ENCODE measurements at places on chromosomes 3 and 15.

- no peak for DNase-seq
Observed at GRCh38 chr3:127587876-127588275, 2.7 kb downstream of the TPRA1 start.

DNA sequence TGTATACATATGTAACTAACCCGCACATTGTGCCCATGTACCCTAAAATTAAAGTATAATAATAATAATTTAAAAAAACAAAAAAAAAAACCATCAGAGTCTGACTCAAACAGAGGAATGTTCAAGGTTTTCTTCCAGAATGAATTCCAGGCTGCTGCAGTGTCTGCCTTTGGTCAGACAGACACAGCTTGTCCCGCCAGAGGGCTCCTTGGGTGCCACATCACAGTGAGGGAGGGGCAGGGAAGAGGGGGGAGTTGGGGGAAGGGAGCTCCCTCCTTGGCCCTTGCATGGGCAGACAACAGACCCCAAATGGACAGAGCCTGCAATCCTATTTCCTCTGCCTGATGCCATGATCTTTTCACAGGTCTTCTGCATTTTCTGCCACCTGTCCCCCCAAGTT is 36.5 kb downstream of the ITGB5 start:
- DNase-seq = no peak

GRCh38 chr3:37492977-37493471 is 318.6 kb upstream of the LRRFIP2 start:
- no peak for DNase-seq

DNA sequence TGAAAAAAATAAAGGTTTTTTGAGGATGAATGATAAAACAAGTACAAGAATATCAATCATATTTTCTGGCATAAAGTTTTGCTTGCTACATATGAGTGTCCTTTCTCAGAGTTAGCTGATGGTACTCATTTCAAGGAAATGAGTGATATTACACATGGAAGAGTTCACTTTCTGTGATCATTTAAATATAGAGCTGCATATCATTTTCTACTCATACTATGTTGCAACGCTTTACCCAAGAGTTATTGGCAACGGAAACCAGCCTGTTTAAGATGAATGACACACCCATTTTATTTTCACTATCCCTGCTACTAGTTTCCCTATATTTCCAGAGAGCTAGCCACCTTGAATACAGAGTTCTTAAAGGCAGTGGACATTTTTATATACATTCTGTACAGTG is 35.4 kb upstream of the RBMS3 start:
- DNase-seq = no peak

GRCh38 chr15:84831613-84832012 is 14.5 kb downstream of the ALPK3 start:
- no peak for DNase-seq

- no peak for DNase-seq
Observed at GRCh38 chr3:141524988-141525387, 38.2 kb downstream of the RASA2 start.

- no peak for DNase-seq
Observed at GRCh38 chr3:112373924-112374323, 41.0 kb downstream of the CD200 start.

DNA sequence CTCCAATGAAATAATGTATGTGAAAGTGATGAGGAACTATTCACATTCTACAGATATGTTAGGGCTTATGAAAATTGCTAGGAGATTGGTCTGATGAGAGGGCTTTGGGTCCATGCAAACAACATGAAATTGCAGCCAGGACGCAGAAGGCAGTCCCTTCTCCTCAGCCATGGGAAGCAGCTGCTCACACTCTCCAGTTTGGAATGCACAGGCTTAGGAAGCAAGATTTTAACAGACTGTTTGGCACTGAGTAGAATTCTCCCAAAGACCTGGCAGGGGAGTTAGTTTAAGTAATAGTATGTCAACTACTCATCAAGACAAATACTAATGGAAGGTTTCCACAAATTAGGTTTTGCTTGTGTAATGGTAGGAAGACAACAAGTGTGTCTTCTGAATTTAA is 500.7 kb upstream of the ARRDC4 start:
- DNase-seq = no peak

DNA sequence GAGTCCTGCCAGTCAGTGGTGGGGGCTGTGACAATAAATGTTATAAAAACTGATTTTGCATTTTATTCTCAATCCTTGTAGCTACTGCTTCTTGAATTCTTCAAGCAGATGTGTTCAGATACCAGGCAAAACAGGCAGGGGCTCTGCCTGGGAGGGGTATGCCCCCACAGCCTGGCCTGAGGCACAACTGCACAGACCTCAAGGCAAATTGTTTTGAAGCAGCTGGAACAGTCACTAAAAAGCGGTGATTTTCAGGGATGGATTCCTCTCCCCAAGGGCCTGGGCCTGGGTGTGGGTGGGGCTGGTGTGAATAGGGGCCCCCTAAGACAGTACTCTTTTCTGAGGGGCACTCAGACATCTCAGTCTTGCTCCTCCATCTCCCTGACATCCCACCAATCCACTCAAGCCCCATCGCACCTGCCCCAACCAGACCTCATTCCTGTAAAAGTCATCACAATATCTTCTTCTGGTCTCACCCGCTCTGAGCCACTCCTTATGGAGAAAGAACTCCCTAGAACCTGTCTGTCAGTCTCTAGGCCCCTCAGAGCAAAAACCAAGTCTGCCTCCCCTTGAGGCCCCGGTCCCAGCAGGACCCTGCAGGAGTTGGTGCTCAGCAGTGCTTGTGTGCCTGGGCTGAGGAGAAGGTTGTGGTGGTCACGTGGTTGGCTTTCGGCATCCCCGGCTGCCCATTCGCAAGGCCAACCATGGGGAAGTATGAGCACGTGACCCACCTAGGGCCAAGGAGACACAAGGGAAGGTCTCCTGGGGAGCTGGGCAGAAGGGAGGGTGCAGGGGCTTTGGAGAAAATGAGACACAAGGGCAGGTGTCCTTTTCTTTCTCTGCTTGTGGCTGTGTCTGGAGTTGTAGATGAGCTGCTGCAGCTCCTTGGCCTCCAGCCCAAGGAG is 2.9 kb upstream of the PSTPIP1 start:
- DNase-seq = no peak

GRCh38 chr3:133662278-133662651 is 524 bp upstream of the TOPBP1 start:
- peak; percentile 38 for DNase-seq

DNA sequence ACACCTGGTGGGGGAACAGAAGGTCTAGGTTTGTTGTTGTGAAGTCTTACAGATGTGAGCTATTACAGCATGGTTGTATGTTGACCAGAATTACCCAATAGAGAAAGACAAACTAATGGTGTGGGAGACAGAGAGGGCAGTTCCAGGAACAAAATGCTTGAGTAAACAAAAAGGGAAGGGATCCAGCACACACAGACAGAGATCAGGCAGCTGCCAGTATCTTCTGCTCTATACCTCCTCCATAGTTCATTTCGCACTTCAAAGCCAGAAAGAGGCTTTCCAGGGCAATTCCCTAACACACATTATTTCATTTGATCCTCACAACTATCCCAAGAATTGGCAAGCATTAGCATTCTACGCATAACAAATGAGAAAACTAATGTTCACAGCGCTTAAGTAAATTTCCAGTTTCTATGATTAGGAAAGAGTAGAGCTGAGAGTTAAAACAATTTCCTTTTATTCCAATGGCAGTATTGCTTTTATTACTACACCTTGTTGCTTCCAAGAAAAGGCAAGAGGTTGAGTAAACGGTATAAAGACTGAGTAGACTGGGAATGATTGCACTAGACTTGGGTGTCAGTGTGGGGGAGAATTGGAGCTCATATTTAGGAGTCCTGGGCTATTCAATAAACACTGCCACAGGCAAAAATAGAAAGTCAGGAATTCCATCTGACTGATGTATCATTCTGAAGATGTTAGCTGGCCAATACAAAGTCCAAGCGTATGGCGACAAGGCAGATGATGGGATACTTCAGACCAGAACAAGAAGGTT is 39.7 kb upstream of the ZNF280D start:
- no peak for DNase-seq

DNA sequence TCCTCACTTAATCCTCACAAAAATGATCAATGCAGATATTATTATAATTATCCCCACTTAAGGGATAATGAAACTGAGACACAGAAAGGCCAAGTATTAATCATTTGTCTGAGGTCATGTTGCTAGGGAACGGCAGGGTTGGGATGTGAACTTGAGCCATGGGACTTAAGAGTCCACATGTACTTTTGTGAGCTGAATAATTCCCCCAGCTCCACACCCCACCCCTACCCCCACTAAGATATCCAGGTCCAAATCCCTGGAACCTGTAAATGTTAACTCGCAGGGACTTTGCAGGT is 290.5 kb upstream of the GADL1 start:
- DNase-seq = no peak

GRCh38 chr3:16484216-16484615 is 29.3 kb downstream of the RFTN1 start:
- no peak for DNase-seq

- no peak for DNase-seq
Observed at GRCh38 chr3:77042343-77042742, 2.4 kb downstream of the ROBO2 start.

- no peak for DNase-seq
Observed at GRCh38 chr3:171086914-171087313, 60.4 kb upstream of the SLC2A2 start.

DNA sequence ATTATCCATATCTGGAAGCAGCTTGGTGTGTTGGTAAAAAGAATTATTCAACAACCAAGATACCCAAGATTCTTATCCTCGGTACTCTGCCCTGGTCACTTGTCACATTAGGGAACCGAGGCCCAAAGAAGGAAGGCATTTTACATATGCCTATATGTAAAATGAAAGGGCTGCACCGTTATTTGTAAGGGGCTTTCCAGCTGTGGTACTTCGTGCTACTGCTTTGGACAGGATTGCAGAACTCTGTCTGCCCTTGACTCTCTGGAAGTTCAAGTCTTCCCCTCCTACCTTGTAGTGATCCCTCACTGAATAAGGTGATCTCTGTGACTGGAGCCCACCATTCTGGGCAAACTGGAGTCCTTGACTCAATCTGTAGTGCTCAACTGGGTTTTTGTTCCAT is 198.9 kb upstream of the TOPAZ1 start:
- DNase-seq = no peak

GRCh38 chr3:176611703-176612102 is 585.6 kb downstream of the TBL1XR1 start:
- DNase-seq = no peak

- DNase-seq = no peak
Observed at GRCh38 chr15:94375997-94376396, 144.6 kb downstream of the MCTP2 start.

DNA sequence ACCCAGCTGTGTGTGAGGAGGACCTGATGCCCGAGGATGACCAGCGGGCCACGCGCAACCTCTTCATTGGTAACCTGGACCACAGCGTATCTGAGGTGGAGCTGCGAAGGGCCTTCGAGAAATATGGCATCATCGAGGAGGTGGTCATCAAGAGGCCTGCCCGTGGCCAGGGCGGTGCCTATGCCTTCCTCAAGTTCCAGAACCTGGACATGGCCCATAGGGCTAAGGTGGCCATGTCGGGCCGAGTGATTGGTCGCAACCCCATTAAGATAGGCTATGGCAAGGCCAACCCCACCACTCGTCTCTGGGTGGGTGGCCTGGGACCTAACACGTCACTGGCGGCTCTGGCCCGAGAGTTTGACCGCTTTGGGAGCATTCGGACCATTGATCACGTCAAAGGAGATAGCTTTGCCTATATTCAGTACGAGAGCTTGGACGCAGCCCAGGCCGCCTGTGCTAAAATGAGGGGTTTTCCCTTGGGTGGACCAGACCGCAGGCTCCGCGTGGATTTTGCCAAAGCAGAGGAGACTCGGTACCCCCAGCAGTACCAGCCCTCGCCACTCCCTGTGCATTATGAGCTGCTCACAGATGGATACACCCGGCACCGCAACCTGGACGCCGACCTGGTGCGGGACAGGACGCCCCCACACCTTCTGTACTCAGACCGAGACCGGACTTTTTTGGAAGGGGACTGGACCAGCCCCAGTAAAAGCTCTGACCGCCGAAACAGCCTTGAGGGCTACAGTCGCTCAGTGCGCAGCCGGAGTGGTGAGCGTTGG is 1.5 kb downstream of the RBM15B start:
- DNase-seq = no peak

- no peak for DNase-seq
Observed at GRCh38 chr3:143850877-143851276, 2.6 kb upstream of the SLC9A9 start.

- no peak for DNase-seq
Observed at GRCh38 chr3:186268616-186269448, 93.2 kb downstream of the DGKG start.

DNA sequence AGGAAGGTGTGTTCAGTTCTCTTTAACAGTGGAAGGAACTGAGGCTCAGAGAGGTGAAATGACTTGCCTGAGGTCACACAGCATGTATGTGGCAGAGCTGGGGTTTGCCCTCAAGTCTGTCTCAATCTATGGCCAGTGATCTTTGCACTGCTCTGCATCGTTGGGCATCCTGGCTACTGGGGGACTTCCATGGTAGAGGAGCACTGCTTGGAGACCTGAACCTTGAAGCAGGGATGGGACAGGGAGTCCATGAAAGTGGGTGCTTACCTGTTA is 2.0 kb downstream of the CORO2B start:
- no peak for DNase-seq

GRCh38 chr3:171980578-171981270 is 58.7 kb upstream of the FNDC3B start:
- no peak for DNase-seq

- DNase-seq = no peak
Observed at GRCh38 chr3:127093312-127093711, 99.6 kb upstream of the PRR23E start.
